Gastroesophageal sphincter (tissue), 4 donors: ENCODE measurements at places on chromosomes 1 and 21. TPM values are rescaled to one million over a fixed set of nuclear protein-coding genes. Genes with fewer than 3 reads are reported as not detected.

DNA sequence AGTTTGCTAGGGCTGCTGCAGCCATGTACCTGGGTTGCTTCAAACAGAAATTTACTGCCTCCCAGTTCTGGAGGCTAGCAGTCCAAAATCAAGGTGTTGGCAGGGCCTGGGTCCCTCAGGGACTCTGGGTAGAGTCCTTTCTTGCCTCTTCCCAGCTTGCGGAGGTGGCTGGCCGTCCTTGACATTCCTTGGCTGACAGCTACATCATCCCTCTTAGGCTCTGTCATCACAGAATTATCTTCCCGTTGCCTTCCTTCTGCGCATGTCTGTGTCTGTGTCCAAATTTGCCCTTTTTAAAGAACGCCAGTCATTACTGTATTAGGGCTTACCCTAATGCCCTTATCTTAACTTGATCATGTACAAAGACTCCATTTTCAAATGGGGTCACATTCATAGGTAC is 37.6 kb upstream of the PGBD5 start:
- no peak for ATAC-seq

VANGL2 gene
- total RNA-seq = 5.3 TPM

FCRL6 gene
- total RNA-seq = not detected

DNA sequence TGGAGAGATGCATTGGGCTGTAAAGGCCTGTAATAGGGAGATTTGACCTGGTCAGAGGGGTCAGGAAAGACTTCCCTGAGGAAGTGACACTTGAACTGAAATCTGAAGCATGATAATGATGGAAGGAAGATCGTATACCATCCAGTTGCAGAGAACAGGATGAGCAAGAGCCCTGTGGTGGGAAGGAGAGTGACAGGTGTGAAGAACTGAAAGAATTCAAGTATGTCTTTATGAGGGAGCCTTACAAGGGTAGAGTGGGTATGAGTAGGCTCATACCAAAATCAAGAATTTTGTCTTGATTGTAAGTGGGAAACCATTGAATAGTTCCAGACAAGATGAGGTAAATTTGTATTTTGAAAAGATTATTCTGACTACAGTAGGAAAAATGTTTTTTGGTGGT is 129.4 kb downstream of the RASAL2 start:
- no peak for ATAC-seq

- ATAC-seq = no peak
These were observed 35.8 kb upstream of the H6PD start for GRCh38 chr1:9198538-9199361.

DNA sequence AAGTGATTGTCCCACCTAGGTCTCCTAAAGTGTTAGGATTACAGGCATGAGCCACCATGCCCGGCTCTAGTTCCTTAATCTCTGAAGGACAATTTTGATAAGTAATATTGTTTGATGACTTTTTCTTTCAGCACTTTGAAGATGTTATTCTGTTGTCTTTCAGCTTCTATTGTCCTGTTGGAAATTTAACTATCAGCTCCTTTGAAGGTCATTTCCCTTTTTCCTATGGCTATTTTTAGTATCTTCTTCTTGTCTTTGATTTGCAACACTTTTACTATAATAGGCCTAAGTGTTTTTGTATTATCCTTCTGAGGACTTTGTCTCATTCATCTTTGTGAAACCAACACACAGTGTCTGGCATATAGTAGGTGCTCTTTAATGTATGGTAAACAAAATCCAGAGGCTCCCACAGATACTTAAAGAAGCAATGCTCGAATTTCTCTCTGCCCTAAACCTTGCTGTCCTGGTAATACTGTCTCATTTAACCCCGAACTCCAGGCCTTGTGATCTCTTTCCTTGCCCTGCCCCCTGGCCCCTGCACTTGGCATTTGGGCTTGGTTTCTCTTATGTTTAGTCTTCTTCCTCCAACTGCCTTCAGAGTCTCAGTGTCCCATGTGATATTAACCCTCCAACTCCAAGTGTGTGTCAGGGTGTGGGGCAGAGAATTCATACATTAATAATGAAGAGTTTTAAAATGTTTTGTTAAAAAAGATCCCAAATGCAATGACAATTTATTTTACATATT is 19.0 kb upstream of the AGO1 start:
- ATAC-seq = no peak

RPTN gene
- not detected for total RNA-seq

DNA sequence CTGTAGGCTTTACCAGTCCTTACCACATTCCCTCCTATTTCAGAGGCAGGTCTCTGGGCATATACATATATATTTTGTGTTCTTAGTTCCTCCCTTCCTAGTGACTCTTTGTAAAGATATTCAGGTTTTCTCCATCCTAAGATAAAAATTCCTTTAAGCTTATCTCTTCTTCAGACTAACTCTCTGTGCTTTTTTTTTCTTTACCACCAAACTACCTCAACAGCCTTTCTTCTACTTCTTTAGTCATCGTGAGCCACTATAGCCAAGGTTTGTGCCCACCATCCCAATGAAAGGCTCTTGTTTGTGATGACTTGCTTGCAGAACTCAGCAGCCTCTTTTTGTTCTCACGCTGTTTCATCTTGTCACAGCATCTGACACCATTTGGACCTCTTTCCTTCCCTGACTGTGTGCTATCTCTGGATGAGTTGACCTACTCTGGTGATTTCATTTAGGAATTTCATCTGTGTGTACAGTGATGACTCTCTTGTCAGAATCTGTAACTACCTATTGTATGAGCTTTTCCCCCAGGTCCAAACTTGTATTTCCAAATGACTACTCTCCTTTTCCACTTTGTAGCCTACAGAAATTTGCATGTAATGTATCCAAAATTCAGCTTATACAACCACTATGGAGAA is 59.0 kb upstream of the MACF1 start:
- ATAC-seq = no peak

SLC44A3 gene
- 1.3 TPM for total RNA-seq

DNA sequence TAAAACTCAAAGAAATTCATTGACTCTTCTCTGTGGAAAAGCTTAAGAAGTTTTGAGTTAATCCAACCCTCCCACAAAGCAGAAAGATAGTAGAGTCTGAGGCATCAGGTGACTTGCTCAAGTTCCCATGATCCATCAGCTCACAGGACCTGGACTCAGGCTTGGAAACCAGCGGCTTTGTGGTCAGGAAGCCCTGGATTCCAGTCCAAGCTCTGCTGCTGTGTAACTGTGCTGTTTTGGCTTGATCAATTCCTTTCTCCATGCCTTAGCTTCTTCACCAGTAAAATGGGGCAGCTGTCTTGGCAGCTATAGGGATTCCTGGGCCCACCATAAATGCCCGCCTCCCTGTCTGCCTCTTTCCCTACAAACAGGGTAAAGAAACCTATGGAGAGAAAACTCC is 180.2 kb downstream of the HIVEP3 start:
- no peak for ATAC-seq

CFAP57 gene
- total RNA-seq = not detected

- ATAC-seq = no peak
These were observed 53.5 kb upstream of the CTTNBP2NL start for GRCh38 chr1:112342558-112342957.

DNA sequence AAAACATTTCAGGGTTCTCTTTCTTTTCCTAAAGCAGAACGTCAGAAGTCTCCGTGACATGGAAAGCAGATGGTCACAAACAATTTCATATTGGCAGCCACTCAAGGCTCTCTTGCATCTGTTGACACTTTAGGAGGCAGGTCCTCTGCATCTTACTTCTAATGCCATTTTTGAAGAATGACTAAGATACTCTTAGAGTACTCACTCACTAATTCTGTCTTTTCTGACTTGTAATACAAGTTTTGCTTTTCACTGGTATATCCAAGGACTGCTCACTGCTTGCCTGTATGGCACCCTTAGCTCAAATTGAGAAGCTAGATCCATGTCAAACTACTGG is 68.3 kb downstream of the PRRX1 start:
- ATAC-seq = no peak

DNA sequence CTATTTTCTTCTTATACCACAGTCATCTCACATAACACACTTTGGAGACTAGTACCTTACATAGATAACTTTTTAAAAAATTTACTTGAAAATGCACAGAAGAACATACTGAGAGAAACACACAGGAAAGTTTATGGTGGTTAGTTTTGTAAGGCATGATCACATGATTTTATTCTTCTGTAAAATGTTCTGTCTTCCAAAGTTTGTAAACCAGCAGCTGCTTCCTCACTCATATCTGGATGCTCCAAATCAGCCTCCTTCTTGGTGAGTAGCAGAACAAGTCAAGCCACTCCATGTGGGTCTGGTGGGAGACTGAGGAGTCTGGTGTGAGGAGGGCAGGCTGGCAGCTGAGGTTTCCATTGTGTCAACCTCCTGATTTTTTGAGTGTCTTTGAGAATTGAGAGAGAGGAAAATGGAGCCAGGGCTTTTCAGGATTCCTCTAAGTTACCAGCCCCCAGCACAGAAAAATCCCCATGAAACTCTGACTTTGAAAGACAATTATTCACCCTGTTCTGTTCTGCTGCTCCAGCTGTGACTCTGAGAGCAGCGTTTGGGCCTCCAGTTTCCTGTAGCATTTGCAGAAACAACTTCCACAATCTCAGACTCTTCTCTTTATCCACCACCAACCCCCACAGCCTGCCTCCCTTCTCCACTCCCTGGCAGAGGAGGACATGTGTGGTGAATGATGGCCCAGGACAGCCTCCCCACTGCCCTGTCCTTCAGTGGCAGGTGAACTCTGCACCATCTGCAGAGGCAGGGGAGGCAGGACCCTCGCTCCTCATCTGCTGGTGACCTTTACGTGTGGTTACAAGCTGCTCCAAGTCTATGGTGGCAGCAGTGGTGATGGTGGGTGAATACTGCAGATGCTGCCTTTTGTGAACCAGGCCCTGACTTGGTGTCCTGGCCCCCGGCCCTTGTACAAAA is 82.3 kb downstream of the FCRL5 start:
- no peak for ATAC-seq

GRCh38 chr1:190699165-190699564 is 221.5 kb upstream of the BRINP3 start:
- no peak for ATAC-seq

DNA sequence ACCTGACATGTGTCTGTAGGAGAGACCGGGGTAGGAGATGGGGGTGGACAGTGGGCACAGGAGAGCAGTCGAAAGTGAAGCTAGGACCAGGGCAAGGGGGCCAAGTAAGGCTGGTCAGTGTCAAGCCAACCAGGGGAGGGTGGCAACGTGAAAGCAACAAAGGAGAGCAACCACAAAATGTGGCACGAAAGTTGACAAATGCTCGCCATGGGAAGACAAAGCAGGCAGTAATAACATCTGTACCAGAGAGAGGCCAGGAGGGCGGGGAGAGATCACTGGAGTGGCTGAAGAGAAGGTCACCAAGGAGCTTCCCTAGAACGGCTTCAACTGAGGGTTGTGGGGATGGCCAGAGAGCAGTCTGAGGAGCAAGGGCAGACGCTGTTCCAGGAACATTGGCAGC is 17.0 kb downstream of the QSOX1 start:
- ATAC-seq = no peak

DNA sequence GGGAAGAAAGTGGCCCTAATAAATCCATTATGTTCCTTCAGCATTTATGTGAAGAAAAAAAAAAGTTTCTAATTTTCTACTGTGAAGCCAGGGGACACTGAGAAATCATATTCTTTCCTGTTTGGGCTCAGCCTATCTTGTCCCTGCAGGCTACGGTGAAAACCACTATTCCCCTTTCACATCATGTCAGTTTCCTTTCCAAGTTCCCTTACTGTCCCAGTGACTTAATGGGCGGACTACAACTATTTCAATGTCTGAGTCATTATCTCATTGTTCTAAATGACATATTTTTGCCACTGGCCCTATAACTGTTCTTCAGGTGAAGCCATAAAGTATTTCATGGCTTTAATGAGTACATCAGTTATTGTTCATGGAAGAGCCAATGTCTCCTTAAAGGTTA is 71.3 kb upstream of the BEND5 start:
- no peak for ATAC-seq

LCE1F gene
- total RNA-seq = not detected

DNA sequence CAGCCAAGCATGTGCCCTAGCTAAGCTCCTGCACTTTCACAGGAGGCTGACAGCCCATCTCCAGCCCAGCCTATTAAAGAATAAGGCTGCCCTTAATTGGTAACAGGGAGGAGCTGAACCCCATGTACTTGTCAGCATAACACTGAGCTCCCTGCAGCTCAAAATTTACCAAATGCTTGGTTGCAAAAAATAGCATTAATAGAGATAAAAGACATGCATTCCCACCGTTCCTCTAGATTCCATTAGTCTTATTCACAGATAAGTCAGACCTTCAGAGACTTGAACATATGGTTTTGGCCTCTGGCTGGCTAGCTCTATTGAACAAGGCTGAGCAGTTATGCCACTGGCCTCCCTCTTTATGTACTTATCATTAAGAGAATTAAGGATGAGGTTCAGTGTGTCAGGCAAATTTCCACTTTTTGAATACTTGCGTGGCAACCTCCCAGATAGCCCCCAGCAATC is 29.2 kb downstream of the OLFML3 start:
- ATAC-seq = no peak

FAM76A gene
- 13.4 TPM for total RNA-seq

- no peak for ATAC-seq
These were observed 14.9 kb upstream of the IER5 start for GRCh38 chr1:181073638-181074037.

- ATAC-seq = no peak
These were observed 16.9 kb upstream of the PLA2G4A start for GRCh38 chr1:186811892-186812291.

EFNA1 gene
- total RNA-seq = 13.1 TPM

GRCh38 chr1:65630855-65631254 is 161.8 kb upstream of the PDE4B start:
- no peak for ATAC-seq

GRCh38 chr1:6359216-6360116 is 34.1 kb downstream of the ACOT7 start:
- ATAC-seq = peak; percentile 80

- ATAC-seq = no peak
These were observed 239.7 kb upstream of the KCNK2 start for GRCh38 chr1:214842856-214843255.

GRCh38 chr21:42580076-42580792 is 66.6 kb downstream of the SLC37A1 start:
- ATAC-seq = no peak

SLC9C2 gene
- total RNA-seq = not detected

AMIGO1 gene
- 18.6 TPM for total RNA-seq

- no peak for ATAC-seq
These were observed 143.6 kb upstream of the WNT4 start for GRCh38 chr1:22286491-22286890.

- ATAC-seq = peak; percentile 66
These were observed 77.8 kb downstream of the ALPL start for GRCh38 chr1:21586846-21587601.

- no peak for ATAC-seq
These were observed 30.2 kb downstream of the ZZZ3 start for GRCh38 chr1:77652268-77652667.
